Tracheal epithelial cell (primary cell): ENCODE measurements at places on chromosomes 1 and 21. TPM values are rescaled to one million over a fixed set of nuclear protein-coding genes. Genes with fewer than 3 reads are reported as not detected.

CD52 gene
- total RNA-seq, result not detected in 2 replicates

ZNF692 gene
- 22.0 and 28.4 TPM in 2 replicates for total RNA-seq

RXRG gene
- total RNA-seq, result not detected in 2 replicates

RGS1 gene
- total RNA-seq, result not detected in 2 replicates

NSUN4 gene
- total RNA-seq, result 11.5 and 12.0 TPM in 2 replicates

LAMC2 gene
- total RNA-seq, result 656 and 1,907 TPM in 2 replicates

PALMD gene
- 1.7 and 4.7 TPM in 2 replicates for total RNA-seq

SERTAD4 gene
- 0.64 and 0.72 TPM in 2 replicates for total RNA-seq

GNG4 gene
- total RNA-seq, result under 0.01 TPM in 1 of 2 replicates, not detected in the other

VAV3 gene
- total RNA-seq, result 0.96 and 24.9 TPM in 2 replicates

GPATCH2 gene
- 11.3 and 15.9 TPM in 2 replicates for total RNA-seq

S100B gene
- not detected in 2 replicates for total RNA-seq

KRTAP10-2 gene
- not detected in 2 replicates for total RNA-seq

TFAP2E gene
- total RNA-seq, result 0.21 and 0.48 TPM in 2 replicates

FCGR3B gene
- total RNA-seq, result 0.64 TPM in 1 of 2 replicates, not detected in the other

WDR64 gene
- not detected in 2 replicates for total RNA-seq

TMEM63A gene
- total RNA-seq, result 3.9 and 5.3 TPM in 2 replicates
